ENCODE measurements at places on chromosomes 4 and X. TPM values are rescaled to one million over a fixed set of nuclear protein-coding genes. Genes with fewer than 3 reads are reported as not detected.

The USP17L29 gene
- not detected for total RNA-seq

The TEX13C gene
- not detected for total RNA-seq

DNA sequence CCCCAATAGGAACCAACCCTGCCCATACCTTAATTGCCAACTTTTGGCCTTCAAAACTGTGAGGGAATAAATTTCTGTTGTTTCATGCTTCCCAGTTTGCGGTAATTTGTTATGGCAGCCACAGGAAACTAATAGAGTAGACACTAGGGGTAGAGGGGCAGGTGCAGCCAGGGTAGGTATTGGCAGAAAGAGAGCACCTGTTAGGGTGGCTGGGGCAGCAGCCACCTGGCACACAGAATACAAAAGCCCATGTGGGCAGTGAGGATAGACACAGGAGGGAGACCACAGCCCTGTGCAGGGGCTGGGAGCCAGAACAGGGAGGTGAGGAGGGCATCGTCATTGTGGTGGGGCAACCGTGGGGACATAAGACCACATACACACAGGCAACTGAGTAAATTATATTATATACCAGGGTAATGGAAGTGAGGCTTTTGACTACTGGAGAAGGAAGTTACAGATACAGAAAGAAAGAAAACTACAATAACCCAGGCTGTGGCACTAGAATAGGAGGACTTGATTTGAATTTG lies 28.2 kb downstream of the IRF2 start:
- DNase-seq = no peak

- DNase-seq = no peak
These were observed 14.0 kb upstream of the FGF5 start for GRCh38 chr4:80252427-80252826.

DNA sequence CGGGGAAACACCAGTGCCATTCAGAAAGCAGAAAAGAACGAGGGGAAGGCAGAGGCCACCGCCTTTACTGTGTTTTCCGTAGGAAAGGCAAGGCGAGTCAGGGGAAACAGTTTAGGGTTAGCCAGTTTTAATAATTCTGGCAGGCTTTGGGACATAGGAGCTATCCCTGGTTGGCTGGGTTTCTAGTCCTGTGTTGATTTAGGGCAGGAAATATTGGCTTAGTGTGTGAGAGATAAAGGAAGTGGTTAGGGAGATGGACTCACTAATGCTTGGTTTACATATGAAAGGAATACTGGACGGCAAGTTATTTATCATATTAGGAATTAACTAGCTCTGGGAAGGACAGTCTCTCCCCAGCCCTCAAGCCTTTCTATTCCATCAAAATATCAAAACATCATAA lies 53.1 kb downstream of the SYNPO2 start:
- DNase-seq = peak; percentile 55

- peak; percentile 0 for DNase-seq
These were observed 45.5 kb upstream of the STK26 start for GRCh38 chrX:131977619-131978018.

DNA sequence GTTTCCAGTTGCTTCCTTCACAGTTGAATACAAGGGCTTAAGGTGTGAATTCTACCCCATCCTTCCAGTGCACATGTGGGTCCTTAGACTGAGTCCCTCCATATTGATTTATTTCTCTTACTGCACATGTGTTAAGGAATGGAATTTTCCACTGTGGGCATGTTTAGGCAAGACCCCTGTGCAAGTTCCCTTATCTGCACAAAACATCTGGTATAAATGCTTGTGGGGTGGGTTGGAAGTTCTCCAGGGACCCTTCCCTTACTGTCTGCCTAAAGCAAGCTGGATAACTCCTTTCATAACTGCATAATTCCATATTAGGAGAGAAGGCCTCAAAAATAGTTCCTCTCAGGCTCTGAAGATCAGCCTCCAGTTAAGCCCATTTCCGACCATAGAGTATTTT lies 570.9 kb downstream of the ADGRL3 start:
- no peak for DNase-seq

DNA sequence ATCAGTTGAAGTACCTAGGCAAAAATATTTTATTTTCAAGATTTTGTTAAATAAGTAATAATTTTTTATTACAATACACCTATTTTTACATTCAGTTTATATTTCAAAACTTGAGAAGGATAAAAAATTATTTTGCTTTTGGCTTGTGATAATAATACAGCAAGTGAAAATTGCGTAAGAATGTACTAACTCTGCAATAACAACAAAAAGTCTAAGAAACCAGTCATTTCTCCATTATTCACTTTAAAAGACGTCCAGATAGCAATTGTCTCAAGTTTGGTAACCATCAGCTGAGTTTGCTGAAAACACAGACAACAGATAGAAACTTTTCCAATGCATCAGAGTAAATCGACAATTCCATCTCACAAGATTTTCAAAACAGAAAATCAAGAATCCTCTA lies 12.1 kb downstream of the CXCL8 start:
- DNase-seq = no peak

DNA sequence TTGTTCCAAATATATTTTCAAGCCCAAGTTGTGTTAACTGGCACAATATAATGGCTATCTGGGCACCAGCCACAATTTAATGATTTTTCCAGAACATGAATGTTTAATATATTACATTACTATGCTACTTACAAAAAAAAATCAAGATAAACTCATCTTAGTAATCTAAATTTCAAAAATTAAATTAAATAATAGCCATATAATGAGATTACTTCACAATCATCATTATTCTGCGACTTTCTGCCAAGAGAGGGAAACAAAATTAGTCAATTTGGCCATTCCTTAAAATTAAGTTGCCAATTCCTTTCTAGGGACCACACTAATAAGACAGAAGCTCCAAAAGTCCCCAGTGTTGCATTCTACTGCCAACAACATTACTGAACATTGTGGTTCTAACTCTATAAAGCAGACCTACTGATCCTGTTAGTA lies 7.5 kb downstream of the NEK1 start:
- peak; percentile 11 for DNase-seq

Measured in LHCN-M2 (cell line).